ENCODE measurements at places on chromosomes 3 and 15.

DNA sequence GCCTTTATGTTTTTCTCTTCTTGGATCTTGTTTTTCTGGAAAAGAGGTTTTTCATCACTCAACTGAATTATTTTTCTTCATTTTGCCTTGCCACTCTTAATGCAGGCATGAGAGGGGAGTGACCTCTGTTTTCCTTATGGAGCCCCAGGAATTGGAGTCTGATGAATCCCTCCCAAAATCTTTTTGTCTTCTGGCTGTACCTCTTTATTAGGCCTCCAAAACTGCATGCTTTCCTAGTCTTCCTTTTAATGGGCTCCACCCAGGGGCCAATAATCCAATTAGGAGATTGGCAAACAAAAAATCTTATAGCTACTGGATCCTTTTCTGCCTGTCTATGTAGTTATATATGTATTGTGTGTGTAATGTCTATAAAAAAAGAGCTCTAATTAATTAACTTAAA lies 192.4 kb upstream of the PEX5L start:
- DNase-seq, result no peak

DNA sequence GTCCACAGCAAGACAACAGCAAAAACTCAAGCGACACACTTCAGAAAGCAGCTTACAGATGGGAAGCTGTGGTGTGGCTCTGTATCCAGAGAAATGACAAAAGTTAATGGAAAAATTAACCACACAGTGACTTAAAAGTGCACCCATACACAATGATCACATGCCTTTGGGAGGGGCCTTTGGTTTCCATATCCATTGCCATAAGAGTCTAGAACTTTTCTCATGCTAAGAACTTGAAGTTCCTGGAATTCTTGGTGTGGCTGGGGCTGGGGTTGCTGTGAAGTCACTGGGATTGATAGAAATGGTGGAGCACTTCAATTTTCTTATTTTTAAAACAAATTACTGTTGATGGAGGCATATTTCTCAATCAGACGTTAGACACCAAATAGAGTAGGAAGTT lies 108.6 kb upstream of the FEZF2 start:
- DNase-seq, result no peak

- no peak for DNase-seq
These were observed 516.7 kb upstream of the CFAP20DC start for GRCh38 chr3:59566481-59566975.

DNA sequence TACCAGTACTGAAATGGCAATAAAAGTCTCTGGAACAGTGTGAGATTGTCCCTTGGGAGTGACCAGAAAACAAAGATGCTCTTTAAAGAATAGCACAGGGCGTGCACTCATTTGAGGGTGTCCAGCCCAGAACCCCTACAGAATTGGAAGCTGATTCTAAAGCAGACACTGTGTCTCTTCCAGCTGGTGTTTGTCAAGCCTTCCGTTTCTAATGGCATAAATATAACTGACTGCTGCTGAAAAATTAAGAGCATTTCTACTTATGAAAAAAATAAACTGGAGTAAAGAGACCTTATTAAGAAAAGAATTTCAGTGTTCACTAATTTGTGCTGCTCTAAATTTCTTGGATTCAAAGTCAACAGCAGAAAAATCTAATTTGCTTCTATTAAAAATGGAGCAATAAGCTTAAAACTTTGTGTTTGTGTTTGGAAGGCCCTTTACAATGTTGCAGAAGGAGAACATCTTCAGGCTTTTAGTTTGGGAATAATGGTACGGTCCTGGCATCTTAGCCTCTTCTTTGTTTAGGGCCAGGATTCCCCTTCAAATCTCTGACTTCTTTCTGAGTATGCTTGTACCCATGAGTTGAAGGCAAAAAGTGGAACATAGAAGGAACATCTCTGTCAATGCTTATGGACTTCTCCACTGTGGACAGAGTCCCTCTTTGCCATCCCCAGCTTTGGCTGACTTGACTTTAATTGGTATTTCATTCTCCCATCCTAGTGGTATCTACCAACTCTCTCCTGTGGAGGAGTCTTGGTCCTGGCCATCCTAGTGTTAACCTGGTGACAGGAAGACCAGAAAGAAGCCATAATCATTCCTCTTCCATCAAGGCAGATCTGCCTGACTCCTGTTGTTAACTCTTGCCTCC lies 65.9 kb downstream of the THSD4 start:
- DNase-seq, result no peak

- no peak for DNase-seq
These were observed 260.0 kb downstream of the FOXP1 start for GRCh38 chr3:71323558-71323957.

DNA sequence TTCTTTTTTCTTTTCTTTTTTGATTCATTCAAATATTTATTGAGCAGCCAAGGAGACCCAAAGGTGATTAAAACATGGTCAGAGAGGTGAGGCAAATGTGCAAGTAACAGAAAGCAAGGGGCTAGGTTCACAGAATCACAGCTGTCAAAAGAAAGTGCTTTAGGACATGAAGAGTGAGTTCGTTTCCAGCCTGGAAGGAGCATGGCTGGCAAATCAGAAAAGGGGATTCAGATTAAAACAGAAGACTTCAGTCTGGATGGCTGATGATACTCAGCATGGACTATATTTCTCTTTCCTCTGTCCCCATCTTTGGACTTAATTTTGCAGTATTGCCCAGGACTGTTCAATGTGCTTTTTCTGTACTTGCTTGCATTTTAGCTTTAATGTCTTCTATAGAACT lies 151.2 kb downstream of the NR1D2 start:
- DNase-seq, result no peak

DNA sequence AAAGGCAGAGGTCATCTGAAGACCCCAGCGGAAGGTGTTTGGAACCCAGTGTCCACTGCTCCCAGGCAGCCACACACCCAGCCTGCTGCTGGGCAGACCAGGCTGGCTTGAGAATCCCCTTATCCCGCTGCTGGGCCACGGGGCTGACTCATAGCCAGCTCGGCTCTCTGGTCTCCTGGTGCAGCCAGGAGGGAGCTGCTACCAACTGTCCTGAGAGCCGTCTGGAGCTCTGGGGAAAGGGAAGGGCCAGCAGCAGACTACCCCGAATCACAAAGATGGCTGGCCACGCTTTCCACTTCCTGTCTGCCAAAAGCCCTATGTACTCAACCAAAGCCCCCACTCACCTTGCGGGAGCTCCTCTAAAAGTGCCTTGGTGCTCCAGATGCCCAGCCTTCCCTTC lies 38.3 kb downstream of the WHAMM start:
- no peak for DNase-seq

DNA sequence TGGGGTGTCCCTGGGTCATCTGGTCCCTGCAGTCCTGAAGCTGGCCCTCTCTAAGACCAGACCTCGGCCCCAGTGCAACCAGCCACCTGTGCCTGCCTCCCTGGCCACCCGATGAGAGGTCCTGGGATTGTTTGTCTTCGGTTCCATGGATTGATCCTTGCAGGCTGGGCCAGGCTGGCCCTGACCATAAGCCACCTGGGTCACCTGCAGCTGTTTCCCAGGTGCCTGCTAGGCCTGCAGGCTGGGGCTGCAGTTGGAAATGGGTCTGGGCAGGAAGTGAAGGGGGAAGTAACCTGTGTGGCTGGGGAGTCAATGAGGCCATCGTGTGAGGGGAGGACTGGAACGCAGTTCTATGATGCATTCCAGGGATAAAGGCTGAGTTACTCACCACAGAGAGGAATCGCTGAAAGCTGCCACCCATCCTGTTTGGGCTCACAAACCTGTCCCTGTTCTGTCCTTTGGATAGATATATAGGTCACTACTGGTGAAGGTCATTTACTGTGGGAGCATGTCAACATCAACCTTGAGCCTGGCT lies 30.9 kb upstream of the VPS8 start:
- no peak for DNase-seq

DNA sequence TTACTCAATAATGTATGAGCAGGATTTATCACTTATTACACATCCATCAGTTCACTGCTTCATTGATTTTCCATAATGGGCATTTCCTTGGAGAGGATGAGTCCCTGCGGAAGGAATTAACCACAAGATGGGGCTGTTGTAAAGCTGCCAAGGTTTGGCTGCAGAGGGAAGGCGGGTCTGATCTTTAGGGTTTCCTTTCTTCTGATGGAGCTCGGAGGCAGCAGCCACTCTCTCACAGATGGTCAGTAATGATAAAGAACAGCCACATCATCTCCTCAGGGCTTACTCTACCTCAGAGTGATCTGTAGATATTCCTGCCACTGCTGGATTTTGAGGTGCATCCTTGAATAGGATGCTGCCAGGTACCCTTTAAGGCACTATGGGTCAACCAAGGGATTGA lies 115.2 kb downstream of the USP13 start:
- DNase-seq, result no peak

DNA sequence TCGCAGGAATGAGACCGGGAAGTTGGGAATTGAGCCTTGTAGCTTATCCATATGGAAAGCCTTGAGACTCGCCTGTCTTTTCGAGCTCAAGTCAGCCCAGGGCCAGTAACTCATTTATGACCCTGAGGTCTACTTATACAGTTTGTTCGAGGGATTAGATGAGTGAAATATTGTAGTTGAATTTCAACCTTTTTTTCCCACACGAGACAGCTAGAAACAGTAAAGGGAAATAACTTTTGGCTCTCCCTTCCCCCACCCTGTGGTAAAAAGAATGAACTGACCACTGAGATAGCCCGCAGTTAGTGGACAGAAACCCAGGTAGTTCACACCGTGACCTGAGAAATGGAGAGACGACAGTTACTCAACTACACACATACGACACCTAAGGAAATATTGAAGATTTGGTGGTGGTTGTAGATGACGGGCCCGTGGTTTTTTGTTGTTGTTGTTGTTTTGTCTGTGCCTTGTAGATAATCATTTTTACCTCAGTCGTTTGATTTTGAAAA lies 841 bp downstream of the EIF3J start:
- no peak for DNase-seq

- no peak for DNase-seq
These were observed 80.4 kb upstream of the LMCD1 start for GRCh38 chr3:8421267-8421666.

DNA sequence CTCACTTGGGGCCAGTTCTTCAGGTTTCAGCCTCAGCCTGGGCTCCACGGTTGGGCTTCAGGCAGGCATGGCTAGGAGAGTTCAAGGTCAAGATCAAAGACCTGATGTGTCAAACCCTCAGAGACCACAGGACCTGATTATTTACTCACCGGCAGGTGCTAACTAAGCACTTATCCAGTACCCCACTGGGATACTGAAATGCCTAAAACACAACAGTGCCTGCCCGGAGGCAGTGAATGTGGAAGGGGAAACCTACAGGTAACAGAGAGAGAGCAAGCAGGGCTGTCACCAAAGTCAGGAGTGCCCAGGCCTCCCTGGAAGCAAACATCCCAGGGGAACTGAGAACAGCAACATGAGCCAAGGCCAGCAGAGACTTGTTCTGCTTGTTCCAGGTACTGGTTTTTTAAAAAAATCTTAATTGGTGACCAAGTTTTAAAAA lies 6.7 kb downstream of the IDH2 start:
- no peak for DNase-seq

- DNase-seq, result no peak
These were observed 859.2 kb upstream of the SEMA6D start for GRCh38 chr15:46858150-46858549.

DNA sequence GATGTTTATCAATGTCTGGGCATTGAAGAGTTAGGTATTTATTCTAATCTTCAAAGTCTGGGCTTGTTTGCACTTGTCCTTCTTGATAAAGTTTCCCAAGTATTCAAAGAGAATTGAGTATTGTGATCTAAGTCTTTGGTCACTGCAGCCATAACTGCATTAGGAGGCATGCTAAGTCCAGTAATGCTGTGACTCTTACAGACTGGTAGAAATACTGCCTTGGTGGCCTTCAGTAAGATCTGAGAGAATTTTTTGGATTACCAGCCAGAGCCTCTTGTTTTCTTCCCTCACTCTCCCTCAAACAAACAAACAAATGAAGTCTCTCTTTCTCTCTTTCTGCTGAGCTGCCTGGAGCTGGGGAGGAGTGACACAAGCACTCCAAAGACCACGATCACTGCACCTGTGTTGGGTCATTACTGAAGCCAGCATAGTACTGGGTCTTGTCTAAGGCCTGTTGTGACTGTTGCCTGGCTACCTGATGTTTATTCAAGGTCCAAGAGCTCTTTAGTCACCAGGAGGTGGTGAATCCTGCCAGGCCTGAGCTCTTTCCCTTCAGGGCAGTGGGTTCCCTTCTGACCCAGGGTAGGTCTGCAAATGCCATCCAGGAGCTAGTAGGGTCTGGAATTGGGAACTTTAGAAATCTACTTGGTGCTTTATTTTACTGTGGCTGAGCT lies 14.8 kb upstream of the RBP2 start:
- DNase-seq, result no peak

GRCh38 chr15:90931828-90932659 lies at the start of gene HDDC3:
Gene HDDC3 (minus strand): TSS chr15:90932549. CDS start chr15:90932540, 9 bp downstream.
- peak; percentile 85 for DNase-seq

All from activated CD4-positive, alpha-beta T cell treated with anti-CD3 and anti-CD28 coated beads, Interleukin-2, amount 50 U/mL, for 4 hours (primary cell).